ENCODE measurements at places on chromosomes 11 and 22.

DNA sequence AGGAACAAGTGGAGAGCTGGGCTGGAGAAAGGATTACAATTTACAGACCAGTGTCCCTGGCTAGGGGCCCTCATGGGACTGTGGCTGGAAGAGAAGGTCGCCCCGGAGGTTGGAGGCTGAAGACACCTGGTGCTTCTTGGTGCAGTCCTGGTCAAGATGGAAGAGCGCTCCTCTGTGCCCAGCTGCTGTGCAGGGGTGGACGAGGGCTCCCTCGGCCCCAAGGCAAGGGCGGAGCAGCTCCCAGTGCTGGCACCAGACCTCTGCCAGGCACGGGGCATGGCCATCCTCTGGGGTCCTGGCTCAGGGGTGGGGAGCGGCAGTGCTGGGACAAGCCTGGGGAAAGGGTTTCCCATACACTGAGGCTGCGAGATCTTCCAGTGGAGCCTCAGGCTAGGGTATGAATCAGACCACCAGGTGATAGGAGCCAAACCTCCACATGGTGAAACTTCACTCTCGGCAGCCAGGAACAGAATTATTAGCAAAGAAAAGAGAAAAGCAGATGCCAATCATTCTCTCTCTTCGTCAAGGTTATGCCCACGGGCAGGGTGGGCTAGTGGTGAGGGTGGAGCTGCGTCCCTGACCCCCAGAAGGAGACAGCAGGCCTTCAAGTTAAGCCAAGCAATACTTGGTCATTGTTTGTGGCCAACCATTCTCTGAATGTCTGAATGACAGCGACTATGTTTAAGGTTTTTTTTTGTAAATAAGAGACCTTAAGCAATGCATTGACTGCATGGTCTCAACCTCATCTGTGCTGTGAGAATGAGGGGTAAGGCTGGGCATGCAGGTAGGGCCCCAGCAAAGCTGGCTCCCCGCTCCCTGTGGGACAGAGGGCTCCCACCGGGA, 32.1 kb downstream of the PPM1F start:
- no peaks in the 10 kb centered on the region for H3K4me1 ChIP-seq
- no peaks in the 10 kb centered on the region for H3K36me3 ChIP-seq
- H3K27me3 ChIP-seq: no peaks in the 10 kb centered on the region
- H3K4me3 ChIP-seq: no peak overlapping the region
- no peak overlapping the region for H3K27ac ChIP-seq
- DNase-seq: no peak

- H3K27ac ChIP-seq: no peak overlapping the region
- no peaks in the 10 kb centered on the region for H3K27me3 ChIP-seq
- no peak for DNase-seq
- no peak overlapping the region for H3K4me3 ChIP-seq
Measured at GRCh38 chr22:27245056-27245455, 556.5 kb downstream of the MN1 start.

DNA sequence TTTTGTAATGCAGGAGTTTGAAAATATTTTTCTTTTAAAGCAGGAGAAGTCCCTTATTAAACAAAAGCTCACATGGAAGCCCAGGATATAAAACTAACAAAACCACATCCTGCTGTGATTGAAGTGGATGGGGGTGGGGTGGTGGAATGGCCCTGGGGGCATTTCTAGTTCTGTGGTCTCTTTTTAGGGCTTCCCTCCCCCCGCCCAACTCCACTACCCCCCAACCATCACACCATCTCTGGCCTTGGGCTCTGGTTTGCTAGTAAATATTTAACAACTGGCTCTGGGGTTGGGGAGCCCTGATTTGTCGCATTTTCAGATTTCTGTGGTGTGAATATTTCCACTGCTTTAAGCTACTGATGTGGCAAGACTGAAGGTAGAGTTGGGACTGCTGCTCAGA, 279.6 kb upstream of the PLET1 start:
- H3K27ac ChIP-seq: no peak overlapping the region
- no peak overlapping the region for H3K4me3 ChIP-seq
- no peaks in the 10 kb centered on the region for H3K4me1 ChIP-seq
- no peak for DNase-seq
- H3K36me3 ChIP-seq: no peaks in the 10 kb centered on the region
- peaks cover 2% of the 10 kb centered on the region for H3K27me3 ChIP-seq

DNA sequence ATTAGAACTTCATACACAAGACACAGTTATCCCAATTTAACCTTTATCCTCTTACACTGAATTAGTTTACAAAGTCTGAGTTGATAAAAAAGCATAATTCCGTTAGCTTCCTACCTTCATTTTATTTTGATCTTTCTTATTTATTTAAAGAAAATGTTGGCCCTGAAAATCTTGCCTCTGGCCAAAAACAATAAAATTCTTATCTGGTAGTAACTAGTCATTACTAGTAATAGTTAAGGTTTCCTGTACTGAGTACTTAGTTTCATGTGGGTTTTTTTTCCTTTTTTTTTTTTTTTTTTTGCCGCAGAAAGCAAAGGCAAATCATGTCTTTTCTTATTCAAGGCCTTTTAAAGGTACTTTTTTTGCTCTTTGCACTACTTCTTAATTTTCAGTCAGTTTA, 120.6 kb downstream of the PAX6 start:
- no peaks in the 10 kb centered on the region for H3K4me1 ChIP-seq
- no peaks in the 10 kb centered on the region for H3K27me3 ChIP-seq
- no peaks in the 10 kb centered on the region for H3K36me3 ChIP-seq
- no peak overlapping the region for H3K4me3 ChIP-seq
- no peak for DNase-seq

GRCh38 chr11:44952500-44953260, 2.0 kb upstream of the TP53I11 start:
- H3K27ac ChIP-seq: no peak overlapping the region
- H3K4me3 ChIP-seq: no peak overlapping the region
- H3K4me1 ChIP-seq: peaks cover 27% of the 10 kb centered on the region
- H3K27me3 ChIP-seq: peaks cover 18% of the 10 kb centered on the region
- no peak for DNase-seq

- DNase-seq: no peak
- H3K4me3 ChIP-seq: no peak overlapping the region
- no peak overlapping the region for H3K27ac ChIP-seq
- no peaks in the 10 kb centered on the region for H3K27me3 ChIP-seq
- no peaks in the 10 kb centered on the region for H3K36me3 ChIP-seq
Measured at GRCh38 chr11:126927623-126928022, 72.9 kb downstream of the KIRREL3 start.

- no peak for DNase-seq
- no peak overlapping the region for H3K4me3 ChIP-seq
- peaks cover 4% of the 10 kb centered on the region for H3K4me1 ChIP-seq
- H3K27ac ChIP-seq: no peak overlapping the region
Measured at GRCh38 chr11:128914216-128915148, 23.3 kb downstream of the KCNJ5 start.

GRCh38 chr11:46675288-46675851, 25.0 kb downstream of the ARHGAP1 start:
- H3K36me3 ChIP-seq: peaks cover 55% of the 10 kb centered on the region
- peaks cover 62% of the 10 kb centered on the region for H3K4me1 ChIP-seq
- H3K27ac ChIP-seq: peak overlapping the region; percentile 92
- no peak overlapping the region for H3K4me3 ChIP-seq
- no peaks in the 10 kb centered on the region for H3K27me3 ChIP-seq

- no peak for DNase-seq
- peak within 1 kb of the TSS; percentile 95 for H3K27ac ChIP-seq
- peak within 1 kb of the TSS; percentile 89 for H3K4me3 ChIP-seq
- H3K4me1 ChIP-seq: peaks cover 50% of the 10 kb centered on the region
Measured at GRCh38 chr11:278001-278951, at the start of gene NLRP6. NLRP6 (plus strand) TSS chr11:278407; CDS start chr11:278570, 163 bp downstream.

DNA sequence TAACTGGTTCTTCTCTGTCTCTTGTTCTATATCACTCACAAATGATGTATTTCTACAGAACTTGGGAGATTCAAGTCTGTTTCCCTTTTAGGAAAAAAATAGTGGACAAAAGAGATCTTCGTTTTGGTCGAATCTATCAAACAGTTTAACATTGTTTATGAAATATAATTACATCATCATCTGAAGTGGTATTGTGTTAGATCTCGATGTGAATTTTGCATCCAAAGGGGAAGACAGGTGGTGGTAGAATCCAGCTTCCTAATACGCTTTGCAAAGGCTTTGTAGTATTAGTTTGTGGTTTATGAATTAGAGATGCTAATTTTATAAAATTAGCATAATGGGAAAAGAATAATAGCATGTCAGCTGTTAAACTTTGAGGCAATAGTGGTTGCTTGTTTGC, 3.4 kb downstream of the SIK2 start:
- no peaks in the 10 kb centered on the region for H3K27me3 ChIP-seq
- no peak overlapping the region for H3K4me3 ChIP-seq
- no peak for DNase-seq
- no peak overlapping the region for H3K27ac ChIP-seq
- H3K4me1 ChIP-seq: peaks cover 27% of the 10 kb centered on the region

DNA sequence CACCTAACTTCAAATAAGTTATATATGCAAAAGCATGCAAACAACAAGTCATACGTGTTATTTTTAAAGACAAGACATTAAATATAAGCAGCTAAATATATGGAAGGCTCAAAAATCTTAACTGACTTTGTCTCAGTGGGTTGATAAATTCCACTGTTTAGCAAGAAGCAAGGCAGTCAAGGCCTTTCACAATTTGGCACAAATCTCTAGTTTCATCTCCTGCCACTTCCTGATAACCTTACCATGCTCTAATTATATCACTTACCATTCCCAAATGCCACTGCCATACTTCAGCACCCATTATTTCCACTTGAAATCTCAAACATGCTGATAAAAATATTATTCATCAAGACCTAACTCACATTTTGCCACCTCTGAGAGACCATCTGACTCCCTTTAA, 24.8 kb downstream of the DCUN1D5 start:
- H3K36me3 ChIP-seq: peaks cover 46% of the 10 kb centered on the region
- DNase-seq: no peak
- no peak overlapping the region for H3K27ac ChIP-seq
- no peak overlapping the region for H3K4me3 ChIP-seq
- no peaks in the 10 kb centered on the region for H3K27me3 ChIP-seq

- no peak overlapping the region for H3K4me3 ChIP-seq
- peaks cover 34% of the 10 kb centered on the region for H3K27me3 ChIP-seq
- H3K4me1 ChIP-seq: peaks cover 21% of the 10 kb centered on the region
- peak overlapping the region; percentile 27 for H3K27ac ChIP-seq
Measured at GRCh38 chr22:37430941-37431340, 3.7 kb upstream of the ELFN2 start.

- H3K4me3 ChIP-seq: no peak overlapping the region
- DNase-seq: no peak
- H3K36me3 ChIP-seq: no peaks in the 10 kb centered on the region
- no peaks in the 10 kb centered on the region for H3K4me1 ChIP-seq
- no peaks in the 10 kb centered on the region for H3K27me3 ChIP-seq
- no peak overlapping the region for H3K27ac ChIP-seq
Measured at GRCh38 chr11:115291325-115291724, 212.9 kb downstream of the CADM1 start.

GRCh38 chr11:9973921-9974320, 310.0 kb downstream of the SWAP70 start:
- DNase-seq: no peak
- H3K4me3 ChIP-seq: no peak overlapping the region
- no peak overlapping the region for H3K27ac ChIP-seq
- H3K27me3 ChIP-seq: no peaks in the 10 kb centered on the region
- H3K4me1 ChIP-seq: peaks cover 3% of the 10 kb centered on the region

GRCh38 chr11:2465202-2466068, 20.6 kb downstream of the KCNQ1 start:
- peaks cover 64% of the 10 kb centered on the region for H3K4me1 ChIP-seq
- no peak overlapping the region for H3K27ac ChIP-seq
- DNase-seq: no peak
- H3K27me3 ChIP-seq: peaks cover 6% of the 10 kb centered on the region
- no peak overlapping the region for H3K4me3 ChIP-seq
- H3K36me3 ChIP-seq: peaks cover 2% of the 10 kb centered on the region

DNA sequence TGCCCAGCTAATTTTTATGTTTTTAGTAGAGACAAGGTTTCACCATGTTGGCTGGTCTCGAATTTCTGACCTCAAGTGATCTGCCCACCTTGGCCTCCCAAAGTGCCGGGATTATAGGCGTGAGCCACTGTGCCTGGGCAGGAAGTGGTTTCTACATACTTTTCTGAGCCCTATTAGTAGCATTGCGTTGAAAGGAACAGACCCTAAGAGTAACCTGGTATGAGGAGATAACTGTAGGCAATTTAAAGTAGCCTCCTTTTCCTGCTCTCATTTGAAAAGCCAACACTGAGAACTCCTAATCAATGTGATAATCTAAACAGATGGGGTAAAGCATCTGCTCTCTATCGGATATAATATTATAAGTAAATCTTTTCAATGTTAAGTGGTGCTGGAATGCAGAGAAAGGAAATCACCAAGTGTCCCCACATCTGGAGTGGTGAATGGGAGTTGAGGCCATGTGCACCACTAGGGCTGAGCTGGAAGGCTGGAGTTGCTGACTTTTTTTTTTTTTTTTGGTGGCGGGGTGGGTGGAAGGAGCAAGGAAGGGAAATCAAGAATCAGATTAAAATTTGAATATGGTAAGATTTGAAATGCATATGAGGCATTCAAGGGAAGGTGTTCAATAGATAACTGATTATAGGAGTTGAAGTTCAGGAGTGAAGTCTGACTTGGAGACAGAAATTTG, 20.7 kb downstream of the PDHX start:
- peaks cover 19% of the 10 kb centered on the region for H3K4me1 ChIP-seq
- peak overlapping the region; percentile 54 for H3K27ac ChIP-seq
- no peak for DNase-seq
- no peaks in the 10 kb centered on the region for H3K27me3 ChIP-seq

Measured in activated CD8-positive, alpha-beta T cell treated with anti-CD3 and anti-CD28 coated beads, Interleukin-2, amount 10 ng/mL, durations not matched to agents 7 days and 5 days (primary cell).